ENCODE measurements at places on chromosomes 2 and 18.

DNA sequence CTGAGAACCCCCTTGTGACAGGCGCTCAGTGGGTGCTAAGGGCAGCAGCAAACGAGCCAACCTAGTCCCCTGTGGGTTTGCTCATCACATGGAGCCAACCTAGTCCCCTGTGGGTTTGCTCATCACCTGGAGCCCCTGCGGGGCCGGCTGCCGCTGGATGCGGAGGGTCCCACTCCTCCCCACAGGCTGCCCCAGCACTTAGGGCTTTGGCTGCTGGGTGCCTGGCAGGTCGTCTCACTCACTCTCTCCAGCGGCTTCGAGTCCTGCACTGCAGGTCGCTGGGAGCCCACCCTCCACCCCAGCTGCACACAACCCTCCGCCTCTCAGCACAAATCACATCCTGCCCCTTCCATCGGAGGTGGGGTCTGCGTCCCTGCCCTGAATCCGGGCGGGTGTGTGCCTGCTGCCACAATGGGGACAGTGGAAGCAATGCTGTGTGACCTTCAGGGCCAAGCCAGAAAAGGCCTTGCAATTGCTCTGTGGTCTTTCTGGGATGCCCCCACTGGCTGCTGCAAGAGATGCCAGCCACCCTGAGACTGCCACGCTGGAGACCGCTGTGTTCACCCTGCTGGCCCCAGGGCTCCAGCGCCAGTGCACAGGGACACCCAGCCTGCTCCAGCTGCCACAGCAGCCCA is 248.1 kb upstream of the SALL3 start:
- no peak for DNase-seq

GRCh38 chr2:160324161-160324800 is 124.2 kb upstream of the ITGB6 start:
- DNase-seq: no peak

DNA sequence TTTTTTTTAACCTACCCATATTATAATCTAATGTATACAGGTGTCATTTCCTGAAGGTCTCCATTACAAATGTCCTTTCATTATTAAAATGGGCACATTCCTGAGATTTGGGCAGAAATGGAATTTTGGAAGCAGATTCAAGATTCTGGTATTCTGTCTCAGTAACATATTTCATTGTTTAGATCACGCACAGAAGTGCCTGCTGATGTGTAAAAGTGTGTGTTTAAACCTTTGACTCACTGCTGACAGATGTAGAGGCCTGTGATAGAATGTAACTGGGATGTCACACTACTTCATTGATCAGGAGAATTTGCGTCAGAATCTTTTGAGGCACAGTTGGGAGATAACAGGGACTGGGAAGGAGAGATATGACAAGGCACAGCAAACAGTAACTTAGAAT is 276.8 kb upstream of the EPAS1 start:
- DNase-seq: no peak

DNA sequence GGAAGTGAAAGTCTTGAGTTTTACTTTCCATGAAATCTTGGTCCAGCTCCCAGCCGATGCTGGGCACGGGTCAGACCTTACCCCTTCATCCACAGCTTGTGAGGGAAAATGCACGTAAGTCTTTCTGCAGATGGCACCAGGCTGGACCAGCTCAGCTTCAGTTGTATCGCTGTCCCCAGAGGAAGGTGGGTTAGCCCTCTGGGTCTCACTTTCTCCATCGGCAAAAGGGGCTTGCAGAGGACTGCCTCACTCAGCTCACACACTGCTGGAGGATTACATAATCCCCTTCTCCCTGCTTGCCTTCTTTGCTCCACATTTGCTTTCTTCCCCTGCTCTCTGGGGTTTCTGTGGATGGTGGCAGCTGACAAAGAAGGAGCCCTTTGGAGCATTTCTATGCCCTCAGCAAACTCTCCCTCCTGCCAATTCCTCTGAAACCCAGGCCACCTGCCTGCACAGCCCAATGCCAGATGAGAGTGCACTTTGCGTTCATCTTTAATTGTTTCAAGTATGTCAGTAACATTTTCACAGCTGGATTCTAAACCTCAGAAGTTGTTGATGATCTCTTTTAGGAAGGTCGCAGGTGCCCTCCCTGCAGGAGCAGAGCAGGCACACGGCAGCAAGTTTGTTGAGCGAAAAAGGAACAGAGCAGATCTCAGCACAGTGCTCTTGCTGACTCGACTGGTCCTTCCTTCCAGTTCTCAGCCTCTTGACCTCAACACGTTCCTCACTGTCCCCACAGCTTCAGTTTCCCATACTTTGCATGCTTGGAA is 155.6 kb upstream of the GLI2 start:
- no peak for DNase-seq

DNA sequence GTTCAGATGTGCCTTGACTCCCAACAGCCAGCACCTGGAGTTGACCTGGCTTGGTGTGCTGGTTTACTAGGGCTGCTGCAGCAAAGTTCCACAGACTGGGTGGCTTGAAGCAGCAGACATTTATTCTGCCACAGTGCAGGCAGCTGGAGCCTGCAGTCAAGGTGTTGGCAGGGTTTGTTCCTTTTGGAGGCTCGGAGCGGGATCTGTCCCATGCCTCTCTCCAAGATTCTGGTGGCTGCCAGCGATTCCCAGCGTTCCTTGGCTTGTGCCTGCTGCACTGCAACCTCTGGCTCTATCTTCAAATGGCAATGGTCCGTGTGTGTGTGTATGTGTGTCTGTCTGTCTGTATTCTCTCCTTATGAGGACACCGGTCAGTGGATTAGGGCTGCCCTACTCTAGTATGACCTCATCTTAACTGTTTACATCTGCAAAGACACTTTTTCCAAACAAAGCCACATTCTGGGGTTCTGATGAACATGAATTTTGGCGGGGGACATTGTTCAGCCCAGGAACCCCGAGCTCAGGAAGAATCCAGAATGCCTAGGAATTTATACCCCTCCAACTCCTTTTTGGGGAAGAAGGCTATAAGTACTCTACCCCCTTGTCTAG is 44.7 kb upstream of the TMEM131 start:
- DNase-seq: no peak

DNA sequence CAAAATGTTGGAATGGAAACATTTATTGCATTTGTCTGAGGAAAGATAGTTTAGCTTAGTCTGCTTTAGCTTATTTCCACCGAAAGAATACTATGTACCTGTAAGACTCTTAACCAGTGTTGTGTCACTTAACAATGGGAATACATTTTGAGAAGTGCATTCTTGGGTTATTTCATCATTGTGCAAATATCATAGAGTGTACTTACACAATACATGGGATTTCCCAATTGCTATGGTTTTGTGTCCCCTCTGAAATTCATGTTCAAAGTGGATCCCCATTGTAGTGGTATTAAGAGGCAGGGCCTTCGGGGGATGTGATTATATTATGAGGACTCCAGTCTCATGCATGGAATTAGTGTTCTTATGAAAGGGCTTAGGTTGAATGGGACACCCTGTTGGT is 249.4 kb upstream of the UBE2E3 start:
- DNase-seq: no peak

- no peak for DNase-seq
Measured at GRCh38 chr2:74959106-74959751, 786 bp downstream of the POLE4 start.

All from T-helper 1 cell (primary cell).